GM06990 (cell line): ENCODE measurements at places on chromosomes 2 and 18.

- no peak for DNase-seq
Measured at GRCh38 chr2:77604953-77605929, 83.1 kb upstream of the LRRTM4 start.

DNA sequence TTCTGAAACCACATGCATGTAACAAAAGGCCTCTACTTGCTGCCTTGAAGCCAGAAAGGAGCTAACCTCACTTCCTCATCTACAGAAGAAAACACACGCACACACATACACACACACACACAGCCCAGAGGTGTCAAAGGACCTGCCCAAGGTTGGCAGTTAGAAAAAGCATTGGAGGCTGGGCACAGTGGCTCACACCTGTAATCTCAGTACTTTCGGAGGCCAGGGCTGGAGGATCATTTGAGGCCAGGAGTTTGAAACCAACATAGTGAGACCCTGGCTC lies 125.9 kb upstream of the RNF152 start:
- DNase-seq = no peak

DNA sequence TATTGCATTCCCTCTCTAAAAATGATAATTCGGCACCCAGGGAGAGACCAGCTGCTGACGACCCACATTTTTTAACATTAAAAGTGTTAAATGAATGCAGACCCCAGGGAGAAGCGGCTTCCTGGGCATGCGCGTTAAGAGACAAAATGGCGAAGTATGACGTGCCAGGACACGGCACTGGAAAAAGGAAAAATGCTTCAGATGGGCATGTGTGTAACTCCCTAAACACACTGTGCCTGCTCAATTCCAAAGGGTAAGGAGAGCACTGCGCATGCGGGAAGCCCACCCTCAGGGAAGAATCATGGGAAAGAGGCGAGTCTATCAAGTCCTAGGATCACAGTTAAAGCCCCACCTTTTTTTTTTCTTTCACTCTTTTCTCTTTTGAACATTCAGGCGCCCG lies 58.1 kb downstream of the CYP26B1 start:
- DNase-seq = no peak

- no peak for DNase-seq
Measured at GRCh38 chr2:240702640-240703011, 11.0 kb downstream of the AQP12A start.

DNA sequence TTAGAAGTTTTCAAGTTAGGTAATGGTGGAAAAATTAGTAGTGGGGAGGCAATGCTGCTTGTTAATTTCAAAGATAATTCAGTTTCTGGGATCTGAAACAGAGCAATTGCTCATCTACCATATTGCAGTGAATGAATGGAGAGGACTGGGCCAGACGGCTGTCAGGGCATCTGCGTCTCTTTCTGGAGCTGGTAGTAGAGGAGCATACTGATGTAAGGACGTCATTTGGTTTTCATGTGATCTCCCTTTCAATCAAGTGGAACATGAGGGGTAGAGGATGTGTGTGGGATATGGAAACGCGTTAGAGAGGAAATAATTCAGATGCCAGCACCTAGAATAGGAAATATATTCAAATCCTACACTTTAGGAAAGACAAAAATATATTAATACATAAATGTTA lies 490.3 kb downstream of the ADCYAP1 start:
- no peak for DNase-seq

GRCh38 chr2:46540496-46541331 lies 61.3 kb downstream of the TMEM247 start:
- no peak for DNase-seq

GRCh38 chr2:56464613-56465012 lies 280.8 kb downstream of the CCDC85A start:
- DNase-seq = no peak

GRCh38 chr2:60849187-60849586 lies 32.2 kb upstream of the REL start:
- DNase-seq = no peak

DNA sequence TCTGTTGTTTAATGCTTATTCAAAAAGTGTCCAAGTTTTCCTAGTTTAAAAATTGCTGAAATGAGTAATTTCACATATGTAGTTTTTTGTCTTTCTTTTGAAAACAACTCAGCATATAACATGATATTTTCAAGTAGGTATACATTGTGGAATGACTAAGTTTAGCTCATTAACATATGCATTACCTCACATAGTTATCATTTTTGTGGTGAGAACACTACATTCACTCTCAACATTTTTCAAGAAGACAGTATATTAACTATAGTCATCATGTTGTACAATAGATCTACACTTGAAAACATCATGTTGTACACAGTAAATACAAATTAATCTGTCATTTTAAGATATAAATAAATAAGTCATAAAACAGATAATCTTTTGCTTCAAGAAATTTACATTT lies 340.0 kb downstream of the CCDC85A start:
- no peak for DNase-seq

GRCh38 chr2:219289537-219290361 lies 10.6 kb downstream of the DNAJB2 start:
- no peak for DNase-seq

- no peak for DNase-seq
Measured at GRCh38 chr2:206585335-206585734, 57.0 kb upstream of the FAM237A start.

DNA sequence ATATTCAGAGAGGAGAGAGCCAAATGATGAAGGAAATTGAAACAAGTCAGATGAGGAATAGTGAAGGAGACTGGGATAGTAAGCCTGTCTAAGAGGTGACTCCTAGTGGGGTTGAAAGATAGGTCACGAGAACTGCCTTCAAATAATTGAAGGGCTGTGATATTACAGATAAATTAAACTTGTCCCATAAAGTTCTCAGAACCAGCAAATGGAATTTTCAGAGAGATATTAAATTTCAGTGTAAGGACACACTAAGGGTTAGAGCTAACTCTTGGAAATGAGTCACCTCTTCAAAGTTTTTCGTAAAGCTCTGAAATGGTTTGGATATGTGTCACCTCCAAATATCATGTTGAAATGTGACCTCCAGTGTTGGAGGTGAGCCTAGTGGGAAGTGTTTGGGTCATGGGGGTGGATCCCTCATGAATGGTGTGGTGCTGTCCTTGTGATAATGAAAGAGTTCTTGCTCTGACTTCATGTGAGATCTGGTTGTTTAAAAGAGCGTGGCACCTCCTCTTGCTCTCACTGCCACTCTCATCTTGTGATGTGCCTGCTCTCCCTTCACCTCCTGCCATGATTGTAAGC lies 87.3 kb downstream of the BABAM2 start:
- no peak for DNase-seq

DNA sequence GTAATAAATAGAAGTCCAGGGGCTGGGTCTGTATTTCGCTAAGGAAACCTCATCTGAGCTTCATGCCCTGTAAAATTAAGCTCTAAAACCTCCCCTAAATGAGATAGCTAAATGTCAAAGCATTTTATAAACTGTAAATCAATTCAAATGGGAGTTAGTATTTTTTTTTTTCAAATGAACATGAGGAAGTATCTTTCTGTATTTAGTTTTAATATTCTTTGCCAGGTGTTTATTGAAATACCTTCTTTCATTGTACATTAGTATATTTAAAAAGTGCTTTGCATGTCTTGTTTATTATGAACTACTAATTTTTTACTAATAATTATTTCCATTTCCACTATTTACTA lies 47.7 kb downstream of the ATIC start:
- no peak for DNase-seq

GRCh38 chr2:46073540-46074046 lies 223.6 kb upstream of the EPAS1 start:
- no peak for DNase-seq

DNA sequence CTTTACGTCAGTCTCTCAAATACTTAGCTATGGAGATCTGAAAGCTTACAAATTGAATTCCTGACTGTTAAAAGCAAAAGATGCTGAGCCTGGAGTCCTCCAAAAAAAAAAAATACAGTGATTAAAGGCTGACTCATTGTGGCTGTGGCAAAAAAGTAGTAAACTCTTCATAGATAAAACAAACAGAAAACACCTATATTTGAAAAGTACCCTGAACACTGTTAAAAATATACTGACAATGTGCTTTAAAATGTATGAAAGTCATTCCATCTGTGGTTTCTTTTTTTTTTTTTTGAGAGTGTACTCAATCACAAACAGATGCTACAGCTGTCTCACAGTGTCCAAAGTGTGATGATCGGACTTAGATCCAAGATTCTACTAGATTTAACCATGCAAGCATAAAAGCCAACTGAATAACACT lies 267.6 kb upstream of the CYP26B1 start:
- no peak for DNase-seq

DNA sequence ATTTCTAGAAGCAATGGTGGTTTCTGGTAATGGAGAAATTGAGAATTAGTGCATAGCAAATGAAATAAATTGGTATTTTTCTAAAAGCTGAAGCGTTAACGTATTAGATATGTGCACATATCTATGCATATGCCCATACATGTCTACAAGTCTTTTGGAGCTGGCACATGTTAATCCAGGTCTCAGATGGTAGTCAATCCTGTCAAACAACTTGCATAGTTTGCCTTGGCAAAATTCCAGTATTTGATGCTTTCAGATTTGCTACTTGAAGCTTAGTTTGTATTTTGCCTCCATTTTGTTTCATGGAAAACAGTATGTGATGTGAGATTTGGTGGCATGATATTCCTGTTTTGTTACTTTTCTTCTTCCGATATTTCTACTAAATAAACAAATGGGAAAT lies 304.6 kb downstream of the PARD3B start:
- no peak for DNase-seq

- DNase-seq = no peak
Measured at GRCh38 chr18:78999939-79000338, 20.3 kb downstream of the SALL3 start.

DNA sequence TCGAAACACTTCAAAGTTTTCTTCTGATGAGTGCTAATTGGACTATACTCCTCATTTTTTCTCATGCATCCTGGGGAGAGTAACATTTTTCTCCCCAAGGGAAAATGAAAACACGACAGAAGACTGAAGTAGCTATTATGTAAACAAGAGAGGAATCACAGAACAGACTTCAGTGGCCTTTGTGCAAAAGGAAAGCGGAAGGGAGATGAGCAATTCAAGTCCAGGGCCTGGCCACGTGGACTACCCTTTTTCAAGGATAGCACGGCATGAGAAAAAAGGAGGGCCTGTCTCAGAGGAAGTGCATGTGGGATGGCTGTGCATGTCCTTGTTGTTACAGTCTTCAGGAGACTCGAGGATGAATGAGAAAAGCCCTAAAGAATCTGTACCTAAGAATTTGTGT lies 43.8 kb upstream of the KCNE4 start:
- no peak for DNase-seq

GRCh38 chr2:39403311-39403710 lies 33.8 kb downstream of the MAP4K3 start:
- DNase-seq = no peak

GRCh38 chr2:189466046-189466445 lies 24.8 kb downstream of the WDR75 start:
- no peak for DNase-seq
